ENCODE measurements at places on chromosomes 12 and 14.

DNA sequence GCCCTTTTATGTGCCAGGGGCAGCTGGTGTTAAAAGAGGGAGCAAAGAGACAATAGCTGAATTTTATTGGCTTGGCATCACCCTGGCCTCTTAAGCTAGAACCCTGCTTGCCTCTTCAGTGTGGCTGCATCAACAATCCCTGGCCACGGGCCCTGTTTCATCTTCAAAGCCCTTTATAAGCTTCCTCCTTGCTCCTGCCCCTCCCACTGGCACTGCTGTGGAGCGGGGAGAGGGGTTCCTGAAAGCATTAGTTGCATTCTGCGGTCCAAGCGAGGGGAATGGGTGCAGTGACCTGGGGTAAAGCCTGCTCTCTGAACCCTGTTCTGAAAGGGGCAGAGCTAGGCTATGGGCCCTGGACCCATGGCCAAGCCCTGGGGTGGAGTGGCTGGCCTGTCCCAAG, 220 bp upstream of the KRT83 start:
- DNase-seq, result no peak

GRCh38 chr14:105602799-105603793, 76.7 kb downstream of the TMEM121 start:
- DNase-seq, result no peak

DNA sequence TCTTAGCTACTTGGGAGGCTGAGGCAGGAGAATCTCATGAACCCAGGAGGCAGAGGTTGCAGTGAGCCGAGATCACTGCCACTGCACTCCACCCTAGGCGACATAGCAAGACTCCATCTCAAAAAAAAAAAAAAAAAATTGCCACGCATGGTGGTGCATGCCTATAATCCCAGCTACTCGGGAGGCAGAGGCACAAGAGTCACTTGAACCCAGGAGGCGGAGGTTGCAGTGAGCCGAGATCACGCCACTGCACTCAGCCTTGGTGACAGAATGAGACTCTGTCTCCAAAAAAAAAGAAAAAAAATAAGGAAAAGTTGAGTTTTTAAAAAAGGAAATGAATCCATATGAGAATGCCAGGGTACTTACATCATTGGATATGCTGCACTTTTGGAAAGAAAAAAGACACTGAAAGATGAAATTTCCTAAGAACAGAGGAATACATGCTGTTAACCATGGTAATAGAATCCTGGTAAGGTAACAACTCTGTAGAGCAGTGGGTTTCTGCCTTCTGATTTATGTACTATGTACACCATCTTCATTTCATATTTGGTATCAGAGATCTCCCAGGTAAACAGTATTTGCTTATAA, 222.7 kb downstream of the ERC1 start:
- DNase-seq, result no peak

DNA sequence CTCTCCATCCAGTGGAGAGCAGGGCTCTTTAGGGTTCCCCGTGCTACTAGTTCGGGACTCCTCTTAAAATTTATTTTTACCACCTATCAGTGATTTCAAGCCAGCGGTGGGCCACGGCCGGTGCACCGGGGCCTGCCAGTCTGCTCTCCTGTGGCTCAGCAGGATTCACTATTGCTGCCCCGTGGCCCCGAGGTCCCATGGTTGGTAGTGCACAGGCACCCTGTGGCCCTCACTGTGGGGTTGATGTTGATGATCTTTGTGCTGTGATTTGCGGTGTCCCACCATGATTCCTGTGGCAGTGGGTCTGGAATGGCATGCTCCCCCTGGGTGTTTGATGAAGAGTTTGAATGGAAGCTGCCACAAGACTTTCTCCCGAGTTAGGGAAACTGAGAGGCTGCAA, 12.6 kb upstream of the MEG3 start:
- no peak for DNase-seq

DNA sequence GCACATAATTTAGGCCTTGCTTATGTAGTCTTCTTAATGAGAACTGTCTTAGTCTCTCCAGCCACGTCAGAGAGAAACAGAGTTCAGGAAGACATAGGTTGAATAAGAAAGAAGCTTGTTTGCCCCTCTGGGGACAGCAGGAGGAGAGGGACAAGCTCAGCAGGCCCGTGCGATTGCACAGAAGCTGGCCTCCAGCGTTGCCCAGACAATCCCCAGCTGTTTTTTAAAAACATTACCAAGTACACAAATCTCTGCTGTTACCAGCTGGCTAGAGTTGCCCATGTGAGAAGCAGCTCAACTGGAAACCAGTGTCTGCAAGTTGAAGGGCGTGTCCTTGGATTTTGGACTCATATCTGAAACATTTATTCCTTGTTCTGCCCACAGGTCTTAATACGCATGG, 232.6 kb downstream of the EFCAB11 start:
- DNase-seq, result peak; percentile 22

DNA sequence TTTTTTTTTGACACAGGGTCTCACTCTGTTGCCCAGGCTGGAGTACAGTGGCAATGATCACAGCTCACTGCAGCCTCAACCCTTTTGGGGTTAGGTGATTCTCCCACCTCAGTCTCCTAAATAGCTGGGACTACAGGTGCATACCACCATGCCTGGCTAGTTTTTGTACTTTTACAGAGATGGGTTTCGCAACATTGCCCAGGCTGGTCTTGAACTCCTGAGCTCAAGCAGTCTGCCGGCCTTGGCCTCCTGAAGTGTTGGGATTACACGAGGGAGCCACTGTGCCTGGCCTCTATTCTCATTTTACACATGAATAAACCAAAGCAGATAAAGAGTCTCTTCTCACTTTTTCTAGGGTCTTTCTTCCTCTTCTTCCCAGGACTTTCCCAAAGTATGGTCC, 3.2 kb downstream of the TOMM20L start:
- no peak for DNase-seq

GRCh38 chr14:94291906-94292525, 1.1 kb downstream of the SERPINA10 start:
- DNase-seq, result no peak

DNA sequence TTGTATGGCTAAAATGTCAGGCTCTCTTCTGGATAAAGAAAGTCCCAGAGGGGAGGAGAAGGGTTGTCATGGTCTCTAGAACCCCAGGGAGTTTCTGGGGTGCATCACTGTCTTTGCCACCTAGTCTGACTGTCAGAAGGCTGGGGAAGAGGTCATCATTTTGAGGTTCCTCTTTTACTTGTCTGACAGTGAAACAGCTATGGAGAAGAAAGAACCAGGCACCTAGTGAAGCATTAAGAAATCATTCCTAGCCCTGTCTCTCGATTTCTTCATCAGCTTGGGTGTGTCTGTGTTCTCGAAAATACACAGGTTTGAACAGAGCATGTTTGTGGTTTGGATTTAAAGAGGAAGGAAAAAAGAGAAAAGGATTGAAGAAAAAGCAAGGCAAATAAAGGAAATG, 158.7 kb upstream of the LRIG3 start:
- DNase-seq, result no peak

DNA sequence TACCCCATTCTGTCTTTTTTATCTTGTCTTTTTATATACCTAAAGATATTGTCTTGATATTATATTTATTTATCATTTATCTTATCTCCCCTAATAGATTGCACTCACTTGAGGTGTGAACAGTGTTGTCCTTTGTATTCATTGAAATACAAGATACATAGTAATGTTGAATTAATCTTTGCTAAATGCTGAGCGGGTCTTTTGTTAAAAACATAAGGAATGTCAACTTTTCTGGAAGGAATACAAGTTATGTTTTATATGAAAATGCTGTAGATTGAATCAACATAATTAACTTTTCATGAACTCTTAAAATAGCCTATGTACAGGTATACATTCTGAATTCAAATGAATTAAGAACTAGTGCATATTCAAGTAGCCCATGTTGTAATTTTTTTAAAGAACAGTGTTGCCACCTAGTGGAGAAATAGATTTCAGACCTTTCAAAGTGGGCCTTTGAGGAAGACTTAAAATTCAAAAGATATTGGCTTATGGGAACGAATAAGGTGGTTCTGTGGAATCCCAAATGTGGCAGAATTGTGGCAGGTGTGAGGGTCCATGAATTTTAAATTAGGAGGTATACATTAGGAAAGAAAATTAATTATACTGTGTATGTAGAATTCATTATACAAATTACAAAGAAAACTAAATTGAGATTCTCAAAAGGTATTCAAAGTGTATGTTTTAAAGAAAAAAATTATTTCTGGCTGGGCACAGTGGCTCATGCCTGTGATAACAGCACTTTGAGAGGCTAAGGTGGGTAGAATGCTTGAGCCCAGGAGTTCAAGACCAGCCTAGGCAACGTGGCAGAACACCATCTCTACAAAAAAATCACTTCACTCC, 19.1 kb downstream of the BBOF1 start:
- DNase-seq, result no peak

DNA sequence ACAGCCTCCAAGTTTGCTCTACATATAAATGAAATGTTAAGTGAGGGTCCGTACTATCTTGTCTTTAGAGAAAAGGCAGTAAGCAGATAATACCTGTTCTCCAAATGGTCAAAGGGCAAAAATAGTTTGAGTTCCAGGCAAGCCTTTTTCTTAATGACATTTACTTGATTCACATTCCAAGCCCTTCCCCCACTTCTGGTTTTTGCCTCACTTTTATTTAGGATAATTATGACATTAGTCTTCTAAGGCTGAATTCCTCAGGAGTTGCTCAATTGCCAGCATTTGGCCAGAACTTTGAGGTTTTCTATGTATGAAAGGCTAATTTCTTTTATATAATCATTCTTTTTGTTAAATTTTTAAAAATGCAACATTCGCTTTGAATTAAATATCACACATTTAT, 62.5 kb upstream of the DUSP6 start:
- no peak for DNase-seq

DNA sequence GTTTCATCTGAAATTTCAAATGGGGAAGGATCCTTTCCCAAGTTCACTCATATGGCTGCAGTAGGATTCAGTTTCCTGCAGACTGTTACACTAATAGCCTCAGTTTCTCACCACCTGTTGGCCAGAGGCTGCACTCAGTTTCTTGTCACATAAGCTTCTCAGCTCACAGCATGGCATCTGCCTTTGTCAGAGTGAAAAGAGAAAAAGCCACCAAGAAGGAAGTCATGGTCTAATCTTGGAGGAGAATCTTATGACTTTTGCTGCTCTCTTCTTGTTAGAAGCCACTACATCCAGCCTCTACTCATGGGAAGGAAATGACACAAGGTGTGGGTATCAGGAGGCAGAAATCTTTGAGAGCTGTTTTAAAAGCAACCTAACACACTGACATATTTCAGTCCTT, 39.4 kb upstream of the BTG1 start:
- peak; percentile 80 for DNase-seq

All from GM12864 (cell line).